ENCODE measurements at places on chromosomes 5 and 9. TPM values are rescaled to one million over a fixed set of nuclear protein-coding genes. Genes with fewer than 3 reads are reported as not detected.

FCN2 gene
- total RNA-seq = not detected

GRCh38 chr9:130419521-130420035 is 25.2 kb upstream of the ASS1 start:
- no peak for DNase-seq

MEIKIN gene
- total RNA-seq = not detected

GRCh38 chr5:134945041-134945440 is 22.7 kb upstream of the CATSPER3 start:
- DNase-seq = no peak

DNA sequence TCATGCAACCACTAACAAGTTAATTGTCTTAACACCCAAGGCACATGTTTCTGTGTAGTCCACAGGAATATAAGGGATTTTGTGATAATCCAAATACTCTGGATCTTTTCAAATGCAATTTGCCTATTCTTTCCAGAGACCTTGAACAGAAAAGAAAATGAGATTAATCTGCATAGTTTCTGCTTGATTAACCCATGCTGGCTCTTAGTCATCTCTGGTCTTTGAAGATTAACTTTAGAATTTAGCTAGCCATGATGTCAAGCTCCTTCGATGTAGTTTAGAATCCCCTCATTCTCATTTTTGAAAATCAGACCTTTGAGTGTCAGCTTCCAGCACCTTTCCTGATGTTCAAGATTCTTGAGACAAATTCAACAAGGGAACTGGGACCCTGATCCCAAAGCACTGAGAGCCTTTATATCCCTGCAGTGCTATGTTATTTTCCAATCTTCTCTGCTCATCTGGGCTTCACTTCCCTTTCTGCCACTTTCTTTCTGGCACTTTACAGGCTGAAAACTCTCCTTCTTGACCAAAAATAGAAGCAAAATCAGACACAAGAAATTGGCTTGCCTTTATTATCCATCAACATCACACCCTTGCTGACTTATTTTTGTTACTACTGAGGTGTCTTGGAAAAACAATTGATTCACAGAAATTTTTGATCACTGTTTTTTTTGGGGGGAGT is 155.5 kb downstream of the PALM2AKAP2 start:
- DNase-seq = no peak

SEMA4D gene
- total RNA-seq = 24.7 TPM

DNA sequence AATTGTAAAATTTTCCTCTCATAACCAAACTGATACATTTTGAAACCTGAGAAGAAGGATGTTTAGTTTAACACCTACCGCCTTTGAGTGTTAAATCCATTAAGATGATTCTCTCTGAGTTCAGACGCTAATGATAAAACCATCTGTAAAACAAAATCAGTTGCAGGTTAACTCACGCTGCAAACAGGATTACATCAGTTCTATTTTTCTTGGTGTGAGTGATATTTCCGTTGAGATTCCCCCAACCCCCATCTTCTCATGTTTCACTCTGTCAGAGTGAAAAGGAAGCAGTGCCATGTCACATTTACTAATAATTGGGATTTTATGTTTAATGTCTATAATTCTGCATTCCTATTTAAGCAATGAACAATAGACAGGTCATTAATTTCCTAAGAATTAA is 146.5 kb downstream of the FANCC start:
- no peak for DNase-seq

- DNase-seq = no peak
Measured at GRCh38 chr9:8599937-8600336, 800.4 kb upstream of the DMAC1 start.

GRCh38 chr5:15513431-15513830 is 13.5 kb downstream of the FBXL7 start:
- DNase-seq = no peak

DNA sequence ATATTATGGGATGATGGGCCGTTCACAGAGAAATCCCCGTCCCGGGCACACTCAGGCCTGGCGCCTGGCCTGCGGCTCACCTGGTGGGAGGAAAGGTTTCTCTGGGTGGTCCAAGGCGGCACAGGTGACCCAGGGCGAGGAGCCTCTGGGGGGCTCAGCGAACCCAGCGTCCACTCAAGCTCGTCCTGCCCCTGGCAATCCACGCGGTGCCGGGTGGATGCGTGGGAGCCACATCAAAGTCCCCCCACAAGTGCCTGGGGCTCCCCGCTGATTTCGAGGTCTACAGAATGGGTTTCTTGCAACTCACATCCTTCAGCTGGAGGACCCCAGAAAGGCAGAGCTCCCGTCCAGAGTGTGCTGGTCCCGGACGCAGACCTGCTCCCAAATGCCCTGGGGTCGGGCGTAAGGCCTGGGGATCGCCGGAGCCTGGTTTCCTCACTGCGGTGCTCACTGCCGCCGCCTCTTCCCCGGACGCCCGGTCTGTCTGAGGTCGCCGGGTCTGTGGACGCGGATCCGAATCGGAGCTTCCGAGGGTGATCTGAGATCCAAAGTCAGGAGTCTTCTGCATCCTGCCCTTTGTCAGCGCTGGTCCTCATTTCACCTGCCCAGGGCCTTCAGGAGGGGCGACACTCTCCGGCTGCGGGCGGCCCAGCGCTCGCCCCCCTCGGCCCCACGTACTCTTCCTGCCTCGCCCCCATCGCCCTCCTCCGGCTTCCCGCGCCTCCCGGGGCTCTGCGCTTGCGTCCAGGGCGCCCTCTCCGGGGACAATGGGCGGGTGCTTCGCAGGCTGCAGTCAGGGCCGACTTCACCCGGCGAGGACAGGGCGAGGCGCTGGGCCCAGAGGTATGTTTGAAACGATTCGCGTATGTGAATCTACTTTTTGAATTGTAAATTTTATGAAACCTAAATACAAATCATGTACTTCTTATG is 20.0 kb upstream of the RUFY1 start:
- DNase-seq = peak; percentile 84

GRCh38 chr5:33091571-33092363 is 349.0 kb upstream of the TARS1 start:
- DNase-seq = no peak

DNA sequence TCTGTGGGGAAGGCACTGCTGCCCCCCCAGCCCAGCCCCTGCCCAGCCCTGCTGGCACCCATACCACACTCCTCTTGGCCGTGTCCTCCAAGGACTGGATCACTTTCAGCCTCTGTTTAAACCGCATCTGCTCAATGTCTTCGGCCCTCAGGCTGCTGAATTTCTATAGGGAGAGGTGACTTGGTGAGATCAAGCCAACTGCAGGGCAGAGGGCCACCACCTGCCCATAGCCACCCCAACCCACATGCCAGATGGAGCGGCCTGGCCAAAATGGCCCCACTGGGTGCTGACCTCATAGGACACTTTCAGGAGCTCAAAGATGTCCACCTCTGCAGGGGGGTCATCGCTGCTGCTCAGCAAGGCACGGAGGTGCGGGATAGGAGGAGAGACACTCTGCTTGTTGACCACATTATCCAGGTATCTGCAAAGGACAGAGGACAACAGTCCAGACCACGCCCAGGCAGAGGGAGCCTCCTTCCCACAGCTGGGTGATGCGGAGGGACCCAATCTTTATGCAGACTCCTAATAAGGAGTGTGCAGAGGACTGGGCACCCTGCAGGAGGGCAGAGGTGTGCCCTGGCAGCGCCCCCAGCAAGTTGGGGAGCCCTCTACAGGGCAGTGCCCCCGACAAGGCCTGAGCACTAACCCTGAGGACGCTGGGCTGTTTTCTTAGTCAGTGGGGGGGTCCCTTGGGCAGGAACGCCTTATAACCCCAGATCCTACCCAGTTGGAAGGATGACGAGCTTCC is 14.4 kb upstream of the MRNIP start:
- DNase-seq = peak; percentile 20
